ENCODE measurements at places on chromosomes 13 and 19. TPM values are rescaled to one million over a fixed set of nuclear protein-coding genes. Genes with fewer than 3 reads are reported as not detected.

The ZNF460 gene
- total RNA-seq = 155 TPM

DNA sequence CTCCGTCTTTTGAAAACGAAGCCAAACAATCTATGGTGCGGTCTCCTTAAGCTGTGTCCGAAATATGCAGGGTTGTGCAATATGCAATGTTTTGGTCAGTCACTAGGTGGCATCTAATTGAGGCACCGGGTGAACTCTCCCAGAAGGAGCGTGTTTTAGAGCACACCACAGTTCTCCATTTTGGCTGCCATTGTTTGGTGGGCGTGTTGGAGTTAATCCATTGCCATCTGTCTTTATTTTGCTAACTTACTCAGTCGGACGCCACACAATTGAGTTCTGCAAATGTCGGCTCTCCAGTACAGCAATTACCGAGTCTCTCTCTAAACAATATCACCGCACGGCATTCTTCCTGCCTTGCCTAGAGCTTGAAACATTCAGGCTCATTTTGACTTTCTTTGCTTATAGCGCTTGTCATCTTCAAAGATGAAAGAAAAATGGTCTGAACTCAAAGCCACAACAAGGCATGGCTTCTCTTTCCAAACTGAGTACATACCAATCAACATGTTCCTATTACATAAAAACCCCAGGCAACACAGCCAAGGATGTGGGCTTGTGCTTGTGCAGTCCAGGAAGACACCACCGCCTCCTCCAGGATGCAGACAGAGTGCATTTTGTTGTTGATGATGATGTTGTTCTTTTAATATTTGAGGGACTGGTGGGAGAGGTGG is 182.0 kb upstream of the SERP2 start:
- peak; percentile 41 for DNase-seq

- no peak for DNase-seq
Measured at GRCh38 chr13:102593466-102593865, 3.3 kb upstream of the TPP2 start.

DNA sequence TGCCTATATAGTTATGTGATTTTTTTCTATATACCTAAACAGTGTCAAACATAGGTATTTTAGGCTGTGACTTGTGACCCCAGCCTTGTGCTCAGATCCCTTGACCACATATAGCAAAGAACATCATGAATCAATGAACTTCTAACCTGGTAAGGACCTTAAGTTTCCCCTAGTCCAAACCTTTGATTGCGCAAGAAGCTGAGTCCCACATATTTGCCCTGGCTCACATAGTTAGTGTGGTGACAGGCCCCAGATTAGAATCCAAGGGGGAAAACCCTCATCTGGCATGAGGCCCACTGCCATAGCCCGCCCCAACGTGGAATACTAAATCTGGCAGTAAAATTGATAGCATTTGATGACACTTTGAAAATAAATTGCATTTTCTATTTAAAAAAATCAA is 171.8 kb downstream of the MZT1 start:
- DNase-seq = no peak

GRCh38 chr19:40941481-40942219 is 49.4 kb upstream of the CYP2B6 start:
- DNase-seq = no peak

DNA sequence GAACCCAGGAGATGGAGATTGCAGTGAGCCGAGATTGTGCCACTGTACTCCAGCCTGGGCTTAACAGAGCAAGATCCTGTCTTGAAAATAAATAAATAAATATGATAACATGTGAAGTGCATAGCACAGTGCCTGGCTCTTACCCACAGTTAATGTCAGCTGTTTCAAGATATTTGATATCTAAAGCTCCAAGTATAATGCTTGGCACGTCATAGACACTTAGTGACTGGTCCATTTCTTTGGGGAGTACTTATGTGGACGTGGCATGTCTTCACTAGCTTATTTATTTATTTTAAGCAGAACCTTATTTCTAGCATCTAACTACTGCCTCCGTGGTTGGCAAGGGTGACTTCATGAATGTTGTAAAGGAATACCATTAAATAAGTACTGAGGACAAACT is 18.8 kb downstream of the GARRE1 start:
- no peak for DNase-seq

DNA sequence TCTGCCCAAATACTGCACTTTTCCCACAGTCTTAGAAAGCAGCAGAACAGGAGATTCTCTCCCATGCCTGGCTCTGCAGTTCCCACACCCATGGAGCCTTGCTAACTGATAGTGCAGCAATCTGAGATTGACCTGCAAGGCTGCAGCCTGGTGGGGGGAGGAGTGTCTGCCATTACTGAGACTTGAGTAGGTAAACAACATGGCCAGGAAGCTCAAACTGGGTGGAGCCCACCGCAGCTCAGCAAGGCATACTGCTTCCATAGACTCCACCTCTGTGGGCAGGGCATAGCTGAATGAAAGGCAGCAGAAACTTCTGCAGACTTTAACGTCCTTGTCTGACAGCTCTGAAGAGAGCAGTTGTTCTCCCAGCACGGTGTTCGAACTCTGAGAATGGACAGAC is 358.5 kb upstream of the PCDH9 start:
- no peak for DNase-seq

GRCh38 chr19:55384131-55384919 is at the start of gene TMEM238:
TMEM238 (minus strand) TSS chr19:55384292; CDS start chr19:55384259, 33 bp downstream.
- no peak for DNase-seq

- no peak for DNase-seq
Measured at GRCh38 chr13:25771202-25771601, 280.6 kb downstream of the SHISA2 start.

DNA sequence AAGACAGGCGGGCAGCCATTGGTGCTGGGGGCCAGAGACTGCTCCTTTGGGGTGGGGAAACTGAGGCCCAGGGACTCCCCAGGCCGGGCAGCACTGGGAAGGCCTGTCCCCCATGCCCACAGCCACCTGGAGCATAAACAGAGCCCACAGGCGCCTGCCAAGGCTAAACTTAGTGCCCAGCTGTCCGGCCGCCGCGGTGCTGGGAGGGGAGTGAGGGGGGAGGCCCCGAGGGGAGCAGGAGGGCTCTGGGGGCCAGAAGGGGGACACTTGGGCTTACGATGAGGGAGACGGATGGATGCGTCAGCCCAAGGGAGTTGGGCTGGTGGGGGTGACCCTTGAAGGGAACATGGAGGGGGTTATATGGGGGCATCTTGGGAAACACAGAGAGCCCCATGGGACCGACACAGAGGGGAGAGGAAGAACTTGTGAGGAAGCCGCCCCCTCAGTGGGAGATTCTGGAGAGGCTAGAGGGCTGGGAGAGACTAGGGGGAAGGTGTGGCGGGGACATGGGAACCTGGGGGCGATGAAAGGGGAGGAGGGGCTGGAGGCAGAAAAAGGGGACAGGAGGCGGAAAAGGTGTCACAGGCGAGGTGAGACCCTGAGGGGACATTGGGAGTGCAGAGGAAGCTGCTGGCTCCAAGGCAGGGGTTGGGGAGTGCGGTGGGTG is 2.2 kb downstream of the CERS1 start:
- DNase-seq = no peak

The ODAD3 gene
- total RNA-seq = 0.47 TPM

DNA sequence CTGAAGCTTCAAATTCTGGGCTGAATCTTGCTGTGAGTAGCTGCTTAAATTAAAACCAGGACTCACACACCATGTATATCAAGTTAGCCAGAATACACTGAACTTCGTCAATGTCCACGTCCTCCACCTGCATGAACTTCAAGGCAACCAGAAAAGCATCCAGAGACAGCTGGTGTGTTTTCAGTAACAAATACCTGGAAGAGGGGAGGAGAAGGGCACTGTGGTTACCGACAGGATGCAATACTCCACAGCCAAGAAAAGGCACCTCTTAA is 20.4 kb downstream of the PROZ start:
- no peak for DNase-seq

The PDE4C gene
- total RNA-seq = 0.47 TPM

DNA sequence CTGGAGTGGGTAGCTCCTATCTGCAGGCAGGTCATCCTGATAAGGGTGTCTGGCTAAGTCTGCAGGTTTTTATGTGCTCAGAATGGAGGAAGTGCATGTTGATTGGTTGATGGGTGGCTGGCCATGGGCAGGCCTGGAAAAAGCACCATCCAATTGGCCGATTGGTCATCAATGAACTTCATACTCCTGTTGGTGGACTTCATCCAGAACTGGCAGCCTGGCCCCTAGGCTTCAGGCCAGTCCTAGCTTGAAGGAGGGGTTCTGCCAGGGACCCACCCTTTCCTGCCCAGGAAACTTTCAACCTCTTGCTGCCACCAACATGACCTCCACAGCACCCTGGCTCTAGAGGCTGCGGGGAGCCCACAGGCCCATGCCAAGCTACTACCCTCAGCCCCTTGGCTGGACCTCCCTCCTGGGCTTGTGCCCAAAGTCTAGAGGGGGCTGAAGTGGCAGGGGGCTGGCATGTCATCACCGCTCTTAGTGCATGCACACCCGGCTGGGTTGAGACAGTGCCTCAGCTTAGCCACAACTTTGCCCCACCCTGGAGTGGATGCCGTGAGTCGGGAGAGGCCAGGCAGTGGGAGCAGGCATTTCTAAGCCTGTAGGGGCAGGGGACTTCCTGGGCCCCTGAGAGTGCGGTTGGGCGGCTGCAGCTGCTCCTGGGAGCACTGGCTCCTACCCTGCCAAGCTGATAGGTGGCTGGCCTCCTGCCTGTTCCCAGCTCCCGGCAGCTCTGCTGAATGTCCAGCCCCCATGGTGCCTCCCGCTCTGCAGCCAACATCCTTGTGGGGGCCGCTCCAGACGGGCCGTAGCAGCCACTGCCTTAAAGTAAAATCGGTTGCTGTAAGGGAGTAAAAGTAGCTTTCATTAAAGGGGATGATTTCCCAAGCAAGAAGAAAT is 13.2 kb downstream of the DNAJC15 start:
- DNase-seq = no peak

DNA sequence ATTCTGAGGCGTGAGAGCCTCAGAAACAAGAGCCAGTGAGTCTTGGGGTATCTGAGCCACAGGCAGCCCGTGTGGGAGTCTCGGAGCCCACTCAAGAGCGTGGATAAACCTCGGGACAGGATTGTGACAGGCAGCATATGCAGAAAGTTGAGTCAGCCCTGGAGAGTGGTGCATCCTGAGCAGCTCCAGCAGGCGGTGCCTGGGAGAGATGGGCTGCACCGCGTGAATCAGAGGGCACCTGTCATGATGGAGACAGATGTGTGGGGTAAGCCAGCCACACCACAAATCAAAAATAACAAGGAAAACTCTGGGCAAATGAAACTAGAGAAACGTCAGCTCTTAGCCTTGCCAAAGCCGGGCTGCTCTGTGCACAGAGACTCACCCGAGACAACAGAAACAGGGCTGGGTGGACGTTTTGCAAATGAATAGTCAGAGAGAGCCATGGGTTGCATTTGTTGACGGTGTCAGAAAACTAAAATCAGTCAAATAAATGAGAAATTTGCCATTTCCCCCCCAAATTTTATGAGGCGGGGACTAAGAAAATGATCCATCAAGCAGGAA is 30.0 kb upstream of the POP4 start:
- peak; percentile 42 for DNase-seq

DNA sequence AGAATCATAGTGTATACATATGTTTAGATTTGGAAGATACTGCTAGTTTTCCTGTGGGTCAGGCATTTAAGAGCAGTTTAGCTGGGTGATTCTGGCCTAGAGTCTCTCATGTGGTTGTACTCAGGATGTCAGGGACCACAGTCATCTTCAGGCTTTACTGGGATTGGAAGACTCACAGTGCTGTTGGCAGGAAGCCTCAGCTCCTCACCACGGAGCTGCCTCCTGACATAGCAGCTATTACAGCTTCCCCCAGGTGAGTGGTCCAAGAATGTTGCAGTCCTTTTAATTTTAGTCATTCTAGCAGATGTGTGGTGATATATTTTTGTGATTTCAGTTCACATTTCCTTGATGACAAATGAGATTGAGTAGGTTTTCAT is 16.9 kb upstream of the GPR18 start:
- no peak for DNase-seq

DNA sequence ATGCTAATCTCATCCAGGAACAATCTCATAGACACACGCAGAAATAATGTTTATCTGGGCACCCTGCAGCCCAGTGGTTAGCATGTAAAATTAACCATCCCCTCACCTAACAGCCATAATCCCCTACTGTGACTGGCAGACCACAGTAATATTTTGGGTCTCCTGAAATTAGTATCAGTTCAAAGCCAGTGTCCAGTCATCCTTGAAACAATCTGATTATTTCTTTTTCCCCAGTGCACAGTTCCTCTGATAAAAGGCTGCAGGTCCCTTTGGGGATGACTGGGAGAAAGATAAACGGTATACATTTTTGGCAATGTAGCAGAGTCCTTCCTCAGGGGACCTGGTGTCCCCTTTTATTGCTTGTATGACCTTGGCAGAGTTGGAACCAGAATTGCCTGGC is 50.4 kb upstream of the CYSLTR2 start:
- no peak for DNase-seq

- DNase-seq = no peak
Measured at GRCh38 chr13:112775791-112776279, 86.0 kb downstream of the ATP11A start.

- no peak for DNase-seq
Measured at GRCh38 chr19:2761876-2762782, 20.9 kb downstream of the SGTA start.

DNA sequence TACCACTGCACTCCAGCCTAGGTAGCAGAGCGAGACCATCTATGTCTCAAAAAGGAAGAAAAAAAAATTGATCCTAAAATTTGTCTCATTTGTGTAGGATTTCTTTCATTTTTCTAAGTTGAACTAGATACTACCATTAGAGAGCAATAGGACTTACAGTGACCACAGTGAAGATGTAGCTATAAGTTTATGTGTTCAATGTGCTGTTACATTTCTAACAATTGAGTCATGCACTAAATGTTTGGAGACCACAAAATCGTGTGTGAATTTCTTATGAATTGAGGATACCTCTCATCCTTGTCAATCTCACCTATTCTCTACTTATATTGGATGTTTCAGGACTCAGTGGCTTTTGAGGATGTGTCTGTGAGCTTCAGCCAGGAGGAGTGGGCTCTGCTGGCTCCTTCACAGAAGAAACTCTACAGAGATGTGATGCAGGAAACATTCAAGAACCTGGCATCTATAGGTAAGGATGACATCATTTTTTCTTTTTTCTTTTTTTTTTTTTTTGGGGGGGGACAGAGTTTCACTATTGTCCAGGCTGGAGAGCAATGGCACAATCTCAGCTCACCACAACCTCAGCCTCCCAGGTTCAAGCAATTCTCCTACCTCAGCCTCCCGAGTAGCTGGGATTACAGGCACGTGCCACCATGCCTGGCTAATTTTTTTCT is 12.8 kb downstream of the ZNF791 start:
- no peak for DNase-seq

The TEKTIP1 gene
- not detected for total RNA-seq

The ZNF814 gene
- total RNA-seq = 32.8 TPM

GRCh38 chr13:98142380-98143156 is at the start of gene FARP1:
FARP1 (plus strand) TSS chr13:98143094; CDS start chr13:98213243, 70,149 bp downstream.
- DNase-seq = peak; percentile 66

DNA sequence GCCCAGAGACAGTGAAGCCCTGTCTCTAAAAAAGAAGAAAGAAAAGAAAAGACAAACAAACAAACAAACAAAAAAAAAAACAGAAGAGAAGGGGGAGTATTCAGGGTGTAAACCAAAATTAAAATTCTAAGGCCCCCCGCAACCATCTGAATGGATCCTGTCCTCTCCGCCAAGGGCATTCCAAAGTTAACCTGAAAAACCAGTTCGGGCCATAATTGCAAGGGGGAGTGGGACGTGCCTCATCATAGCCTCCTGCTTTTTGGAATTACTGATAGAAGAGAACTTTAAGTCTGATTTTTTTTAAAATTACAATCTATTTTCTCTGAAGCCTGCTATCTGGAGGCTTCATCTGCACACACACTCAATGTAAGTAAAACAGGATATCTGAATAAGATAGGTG is 5.7 kb upstream of the IFNL2 start:
- no peak for DNase-seq
